Activated CD4-positive, alpha-beta T cell treated with anti-CD3 and anti-CD28 coated beads for 24 hours (primary cell): ENCODE measurements at places on chromosomes 3 and 15.

GRCh38 chr15:83322061-83322460 lies 37.6 kb upstream of the BNC1 start:
- DNase-seq: no peak

DNA sequence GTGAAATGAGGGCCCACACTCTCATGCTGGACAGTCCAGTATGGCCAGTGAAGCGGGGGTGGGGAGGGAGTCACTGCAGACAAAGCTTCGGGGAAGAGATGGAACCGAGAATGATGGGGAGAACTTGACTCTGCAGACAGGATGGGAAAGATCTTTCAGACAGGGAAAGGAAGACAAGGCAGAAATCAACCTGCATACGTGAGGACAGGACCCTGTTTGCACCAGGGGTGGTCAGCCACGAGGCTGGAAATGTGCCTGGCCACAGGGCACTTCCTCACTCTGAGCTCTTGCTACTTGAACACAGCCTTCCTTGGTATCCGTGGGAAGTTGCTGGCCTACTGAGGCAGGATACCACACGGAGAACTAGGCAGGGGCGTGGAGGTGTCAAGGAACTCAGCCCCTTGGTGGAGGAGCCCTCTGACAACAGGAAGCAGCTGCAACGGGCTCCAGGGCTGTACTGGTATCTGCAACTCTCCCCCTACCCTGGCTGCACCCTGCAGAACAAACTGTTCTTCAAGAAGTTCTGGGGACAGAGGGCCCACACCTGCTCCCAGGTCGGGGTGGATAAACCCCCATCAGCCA lies 9.3 kb upstream of the SRP14 start:
- no peak for DNase-seq

DNA sequence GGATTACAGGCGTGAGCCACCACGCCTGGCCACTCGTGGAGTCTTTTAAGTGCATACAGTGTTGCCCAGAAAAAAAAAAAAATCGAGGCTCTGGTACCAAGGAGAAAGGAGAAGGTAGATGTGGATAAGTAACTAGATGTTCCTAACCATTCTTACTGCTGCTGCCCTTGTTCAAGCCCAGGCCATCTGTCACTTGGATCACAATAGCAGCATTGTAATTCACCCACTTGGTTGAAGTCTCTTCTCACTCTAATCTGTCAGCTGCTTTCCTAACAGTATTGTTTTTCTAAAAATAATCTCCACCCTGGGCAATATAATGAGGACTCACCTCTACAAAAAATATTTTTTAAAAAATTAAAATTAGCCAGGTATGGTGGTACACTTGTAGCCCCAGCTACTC lies 58.0 kb upstream of the CRTC3 start:
- DNase-seq: no peak

DNA sequence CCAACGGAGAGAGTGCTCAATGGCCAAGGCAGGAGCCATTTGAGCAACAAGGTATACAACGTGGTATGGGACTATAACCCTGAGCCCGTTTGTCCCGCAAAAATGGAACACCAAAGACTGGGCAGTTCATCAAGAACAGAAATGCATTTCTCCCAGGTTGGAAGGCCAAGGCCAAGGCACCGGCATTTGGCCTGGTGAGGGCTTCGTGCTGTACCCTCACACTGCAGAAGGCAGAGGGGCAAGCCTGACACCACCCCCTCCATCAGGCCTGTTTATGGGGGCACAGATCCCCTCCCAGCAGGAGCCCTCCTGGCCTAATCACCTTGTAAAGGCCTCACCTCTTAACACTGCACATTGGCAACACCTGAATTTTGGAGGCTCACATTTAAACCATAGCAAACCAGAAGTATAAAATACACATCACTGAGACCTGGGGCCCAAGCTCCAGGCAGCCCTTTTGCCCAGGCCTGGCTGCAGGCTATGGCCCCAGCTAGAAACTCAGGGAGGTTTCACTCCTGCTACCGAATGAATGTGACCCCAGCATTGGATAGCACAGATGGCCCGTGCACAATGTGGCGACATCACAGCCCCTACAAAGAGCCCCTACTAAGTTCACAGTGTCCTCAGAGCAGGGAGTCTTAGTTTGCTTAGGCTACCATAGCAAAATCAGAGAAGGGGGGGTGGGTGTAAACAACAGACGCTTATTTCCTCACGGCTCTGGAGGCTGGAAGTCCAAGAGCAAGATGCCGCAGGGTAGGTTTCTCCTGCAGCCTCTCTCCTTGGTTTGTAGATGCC lies 47.1 kb downstream of the KLF15 start:
- no peak for DNase-seq

- DNase-seq: no peak
These were observed 564.5 kb upstream of the ADAMTS9 start for GRCh38 chr3:65252266-65252665.

- no peak for DNase-seq
These were observed 936 bp downstream of the ZXDC start for GRCh38 chr3:126474498-126475412.

GRCh38 chr3:40602778-40603385 lies 78.1 kb downstream of the ZNF621 start:
- no peak for DNase-seq

DNA sequence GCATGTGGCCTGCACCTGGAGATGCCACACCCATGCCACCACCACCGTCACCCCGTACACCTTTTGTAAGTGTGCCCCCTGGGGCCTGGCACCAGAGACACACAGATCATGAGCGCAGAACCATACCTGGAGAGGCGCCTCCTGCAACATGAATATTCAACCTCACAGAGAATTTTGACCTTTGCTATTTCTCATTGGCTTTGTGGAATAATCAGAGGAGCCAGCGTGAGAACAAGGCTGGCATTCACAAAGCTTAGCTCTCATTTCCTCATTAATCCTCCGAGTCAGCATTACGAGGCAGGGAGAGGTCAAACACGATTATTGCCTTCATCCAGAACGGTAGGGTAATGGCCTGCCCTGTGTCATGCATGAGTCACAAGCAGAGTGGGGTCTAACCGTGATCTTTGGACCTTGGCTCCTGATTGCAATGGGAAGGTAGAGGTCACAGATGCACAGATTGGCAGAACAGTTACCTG lies 73.0 kb upstream of the POMGNT2 start:
- no peak for DNase-seq

DNA sequence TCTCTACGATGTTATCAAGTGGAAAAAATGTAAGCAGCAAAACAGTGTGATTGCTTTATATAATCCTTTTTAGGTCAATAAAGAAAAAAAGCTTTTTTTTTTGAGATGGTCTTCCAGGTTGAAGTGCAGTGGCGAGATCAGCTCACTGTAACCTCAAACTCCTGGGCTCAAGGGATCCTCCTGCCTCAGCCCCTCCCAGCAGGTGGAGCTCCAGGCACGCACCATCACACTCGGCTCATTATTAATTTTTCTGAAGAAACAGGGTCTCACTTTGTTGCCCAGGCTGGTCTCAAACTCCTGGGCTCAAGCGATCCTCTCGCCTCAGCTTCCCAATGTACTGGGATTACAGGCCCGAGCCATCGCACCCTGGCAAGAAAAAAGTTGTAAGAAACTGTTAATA lies 17.3 kb downstream of the RNF168 start:
- DNase-seq: no peak

DNA sequence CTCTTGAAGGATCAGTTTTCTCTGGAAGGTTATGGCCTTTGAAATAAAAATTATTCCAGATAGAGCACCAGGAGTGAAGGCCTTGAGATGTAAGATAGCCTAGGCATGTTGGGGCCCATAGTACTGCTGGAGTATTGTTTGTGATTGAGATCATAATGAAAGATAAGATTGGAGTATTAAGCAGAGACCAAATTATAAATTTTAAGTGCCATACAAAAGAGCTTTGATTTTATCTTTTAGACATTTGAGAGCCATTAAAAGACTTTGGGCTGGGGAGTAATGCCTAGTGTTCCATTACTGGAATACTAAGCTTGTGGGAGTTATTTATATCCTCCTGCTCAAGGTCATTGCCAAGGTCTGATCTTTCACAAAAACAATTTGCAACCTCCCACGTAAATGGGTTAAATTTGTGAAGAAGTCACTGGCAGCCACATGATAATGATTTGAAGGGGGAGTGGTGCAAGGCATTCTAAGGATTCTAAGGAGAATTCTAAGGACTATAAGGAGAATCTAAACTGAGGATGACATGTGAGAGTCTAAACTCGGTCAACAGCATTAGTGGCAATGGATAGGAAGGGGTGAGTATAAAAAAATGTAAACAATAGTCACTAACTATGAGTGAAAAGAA lies 12.8 kb downstream of the ELL3 start:
- no peak for DNase-seq

- no peak for DNase-seq
These were observed 201.2 kb downstream of the ADAMTSL3 start for GRCh38 chr15:83854950-83855707.

DNA sequence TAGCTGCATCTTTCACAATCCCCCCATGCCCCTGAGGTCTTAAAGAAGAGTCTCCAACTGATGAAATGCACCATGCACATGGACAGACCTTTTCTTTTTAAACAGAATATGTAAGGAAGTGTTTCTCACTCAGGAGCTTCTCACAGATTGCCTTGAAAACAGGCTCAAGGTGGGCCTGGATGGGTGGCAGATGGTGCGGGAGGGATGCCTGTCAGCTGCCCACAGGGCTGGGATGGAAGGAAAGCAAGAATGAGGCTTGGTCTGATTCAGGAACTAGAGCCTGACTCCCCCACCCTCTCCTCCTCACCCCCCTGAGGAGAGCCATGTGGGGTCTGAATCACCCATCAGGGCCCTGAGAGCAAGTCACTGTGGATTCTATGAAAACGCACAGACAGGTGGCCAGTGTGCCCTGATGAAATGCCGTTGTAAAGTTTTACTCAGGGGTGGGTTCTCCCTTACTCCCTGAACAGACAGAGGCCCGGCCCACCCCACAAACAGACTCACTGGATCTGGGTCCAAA lies 67.2 kb downstream of the UMPS start:
- no peak for DNase-seq

GRCh38 chr3:165233501-165234195 lies 37.5 kb upstream of the SLITRK3 start:
- no peak for DNase-seq

GRCh38 chr3:62036726-62037125 lies 336.6 kb downstream of the FEZF2 start:
- DNase-seq: no peak

GRCh38 chr3:50365842-50366220 lies 6.5 kb upstream of the TMEM115 start:
- no peak for DNase-seq

- no peak for DNase-seq
These were observed 23.5 kb upstream of the SQOR start for GRCh38 chr15:45611305-45611704.

DNA sequence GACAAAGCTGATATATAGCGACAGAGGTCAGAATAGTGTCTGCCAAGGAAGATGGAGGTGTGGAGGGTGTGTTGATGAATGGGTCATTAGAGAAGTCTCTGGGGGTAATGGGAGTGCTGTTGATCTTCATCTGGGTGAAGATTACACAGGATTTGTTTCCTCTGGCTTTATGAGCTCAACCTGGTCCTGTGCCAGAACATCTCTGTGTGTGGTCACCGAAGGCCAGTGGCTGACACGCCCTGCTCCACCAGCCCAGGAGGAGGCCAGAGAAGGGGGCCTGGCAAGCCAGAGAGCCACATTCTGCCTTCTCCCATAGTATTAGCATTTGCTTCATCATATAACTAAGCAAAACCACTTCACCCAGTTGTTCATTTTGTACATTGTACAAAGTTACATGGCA lies 121.1 kb downstream of the ZNF621 start:
- no peak for DNase-seq

GRCh38 chr3:123733341-123733740 lies 148.5 kb upstream of the HACD2 start:
- no peak for DNase-seq

GRCh38 chr3:181687190-181687589 lies 24.5 kb upstream of the SOX2 start:
- no peak for DNase-seq

DNA sequence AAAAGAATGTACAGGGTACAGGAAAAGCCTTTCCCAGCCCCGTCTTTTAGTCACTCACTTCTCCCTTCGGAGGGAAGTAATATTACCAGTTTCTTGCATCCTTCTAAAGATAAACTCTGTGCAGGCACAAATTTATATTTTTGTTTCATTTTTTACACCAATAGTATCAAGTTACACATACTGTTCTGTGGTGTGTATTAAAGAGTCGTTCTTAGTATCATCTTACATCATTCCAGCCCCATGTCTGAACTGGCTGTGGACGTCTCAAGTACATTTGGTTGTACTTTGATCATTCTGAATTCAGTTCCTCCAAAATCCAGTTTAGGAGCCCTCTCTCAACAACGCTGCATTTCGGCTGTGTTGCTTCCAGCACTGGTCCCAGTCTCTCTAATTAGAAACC lies 68.7 kb downstream of the LMLN start:
- no peak for DNase-seq

- no peak for DNase-seq
These were observed 50.1 kb downstream of the P2RY1 start for GRCh38 chr3:152885076-152885475.

- DNase-seq: no peak
These were observed 90.0 kb downstream of the MSL2 start for GRCh38 chr3:136106101-136106500.

GRCh38 chr3:38354588-38355330 lies 8.2 kb downstream of the XYLB start:
- no peak for DNase-seq

- DNase-seq: no peak
These were observed 232.7 kb upstream of the ATP10A start for GRCh38 chr15:26095710-26096330.

DNA sequence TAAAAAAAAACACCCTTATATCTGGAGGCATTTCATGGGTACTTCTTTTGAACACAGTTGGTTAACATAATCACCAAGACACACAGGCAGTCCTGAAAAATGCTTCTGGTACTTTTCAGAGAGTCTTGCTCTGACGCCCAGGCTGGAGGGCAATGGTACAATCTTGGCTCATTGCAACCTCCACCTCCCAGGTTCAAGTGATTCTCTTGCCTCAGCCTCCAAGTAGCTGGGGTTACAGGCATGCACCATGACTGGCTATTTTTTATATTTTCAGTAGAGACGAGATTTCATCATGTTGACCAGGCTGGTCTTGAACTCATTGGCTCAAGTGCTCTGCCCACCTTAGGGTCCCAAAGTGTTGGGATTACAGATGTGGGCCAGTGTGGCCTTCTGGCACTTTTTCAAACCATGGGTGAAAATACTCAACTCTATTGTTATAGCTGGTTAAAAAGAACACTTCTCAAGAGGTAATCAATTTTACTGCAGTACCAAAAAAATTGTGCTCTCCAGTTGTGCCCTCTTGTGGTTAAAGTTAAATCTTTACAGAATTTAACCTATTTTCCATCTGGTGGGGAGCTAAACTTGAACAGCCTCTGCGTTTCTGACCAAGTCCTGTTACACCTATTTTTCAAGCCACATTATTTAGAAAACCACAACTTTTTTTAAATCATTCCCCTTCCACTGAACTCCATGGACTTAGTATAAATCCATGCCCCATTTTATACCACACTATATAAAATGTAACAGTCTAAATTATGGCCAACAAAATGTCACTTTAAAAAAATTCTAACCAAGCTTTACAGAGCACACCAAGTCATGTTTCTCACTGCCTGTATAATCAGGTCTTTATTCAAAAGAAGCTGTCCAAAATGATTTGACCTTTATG lies 1.2 kb upstream of the SNAPC5 start:
- DNase-seq: no peak
